Right ventricle myocardium inferior (tissue), 1 donor: ENCODE measurements at places on chromosomes 11 and 22. TPM values are rescaled to one million over a fixed set of nuclear protein-coding genes. Genes with fewer than 3 reads are reported as not detected.

Gene MPEG1
- total RNA-seq = 18.3 TPM

GRCh38 chr22:23534851-23535717 lies 45.0 kb downstream of the IGLL1 start:
- DNase-seq = no peak

- no peak for DNase-seq
Measured at GRCh38 chr11:79959318-79959717, 518.5 kb upstream of the TENM4 start.

- DNase-seq = no peak
Measured at GRCh38 chr11:32307471-32307870, 127.9 kb downstream of the WT1 start.

GRCh38 chr11:72643547-72643946 lies 30.7 kb downstream of the PDE2A start:
- DNase-seq = no peak

GRCh38 chr11:8723711-8724110 lies 41.1 kb downstream of the RPL27A start:
- DNase-seq = no peak

DNA sequence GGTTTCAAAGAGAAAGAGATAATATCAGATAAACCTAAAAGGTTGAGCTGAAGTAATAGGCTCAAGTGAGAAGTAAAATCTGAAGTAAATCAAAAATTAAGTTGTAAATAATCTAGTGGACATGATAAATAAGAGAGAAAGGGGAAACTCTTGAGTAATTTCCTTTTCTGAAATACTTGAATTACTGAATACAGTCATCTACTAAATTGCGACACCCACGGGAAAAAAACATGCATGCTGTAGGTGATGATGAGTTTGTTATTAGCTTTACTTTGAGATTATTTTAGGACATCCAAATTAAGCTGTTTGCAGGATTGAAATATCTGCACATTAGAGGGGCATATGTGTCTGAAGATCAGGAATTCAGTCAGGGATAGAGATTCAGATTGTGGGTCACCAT lies 50.0 kb upstream of the CARD18 start:
- no peak for DNase-seq

GRCh38 chr22:46531581-46532175 lies 5.7 kb downstream of the CELSR1 start:
- no peak for DNase-seq

Gene HTR3B
- not detected for total RNA-seq

DNA sequence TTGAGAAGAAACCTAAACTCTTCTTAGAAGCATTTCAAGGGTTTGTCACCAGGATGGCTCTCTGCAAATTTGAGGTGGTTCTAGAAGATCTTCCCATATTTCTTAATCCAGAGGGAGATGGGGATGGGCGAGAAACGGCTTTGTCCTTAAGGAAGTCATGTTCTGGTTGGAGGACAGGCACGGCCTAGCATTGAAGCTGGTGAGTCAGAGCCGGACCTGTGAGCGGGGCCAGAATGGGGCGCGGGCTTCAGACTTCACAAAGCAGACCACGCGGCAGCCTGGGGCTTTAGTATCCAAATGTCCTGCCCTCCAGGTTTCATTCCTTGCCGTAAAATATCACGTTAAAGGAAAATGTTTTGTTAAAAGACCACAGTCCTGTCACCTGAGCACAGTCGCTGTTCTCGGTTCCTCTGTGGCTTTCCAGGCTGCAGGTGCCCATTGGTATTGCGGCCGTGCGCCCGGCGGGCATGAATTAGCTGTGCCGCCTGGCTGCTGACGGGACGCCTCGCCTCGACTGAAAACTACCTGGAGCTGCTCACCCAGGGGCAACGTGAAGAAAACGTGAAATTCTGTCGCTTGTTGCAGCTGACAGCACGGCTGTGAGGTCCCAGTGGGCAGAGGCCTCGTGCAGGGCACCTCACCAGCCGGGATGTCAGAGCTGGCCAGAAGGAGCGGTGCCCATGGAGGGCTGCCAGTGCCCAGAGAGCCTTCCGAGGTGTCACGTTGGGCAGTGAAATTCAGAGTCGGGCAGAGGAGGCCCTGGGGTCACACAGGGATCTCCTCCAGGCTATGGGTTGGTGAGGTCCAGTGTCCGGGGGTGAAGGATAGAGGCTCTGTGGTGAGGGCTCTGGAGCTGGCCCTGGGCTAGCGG lies 59.0 kb downstream of the LRP5 start:
- DNase-seq = no peak

DNA sequence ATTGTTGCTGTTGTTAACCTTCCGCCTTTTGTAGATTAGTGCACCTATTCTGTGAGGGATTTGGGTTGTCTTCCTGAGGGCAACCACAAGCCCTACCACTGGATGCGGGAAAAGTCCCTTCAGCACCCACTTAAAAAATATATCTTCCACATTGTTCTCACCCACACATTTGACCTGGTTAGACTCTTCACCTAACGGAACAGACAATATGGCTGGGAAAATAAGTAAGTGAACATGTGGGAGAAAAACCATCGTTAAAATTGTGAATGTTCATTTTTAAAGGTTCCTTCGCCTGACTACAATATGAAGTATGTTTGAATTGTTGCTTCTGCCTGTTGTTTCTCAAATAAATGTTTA lies 72.0 kb upstream of the MPEG1 start:
- no peak for DNase-seq

DNA sequence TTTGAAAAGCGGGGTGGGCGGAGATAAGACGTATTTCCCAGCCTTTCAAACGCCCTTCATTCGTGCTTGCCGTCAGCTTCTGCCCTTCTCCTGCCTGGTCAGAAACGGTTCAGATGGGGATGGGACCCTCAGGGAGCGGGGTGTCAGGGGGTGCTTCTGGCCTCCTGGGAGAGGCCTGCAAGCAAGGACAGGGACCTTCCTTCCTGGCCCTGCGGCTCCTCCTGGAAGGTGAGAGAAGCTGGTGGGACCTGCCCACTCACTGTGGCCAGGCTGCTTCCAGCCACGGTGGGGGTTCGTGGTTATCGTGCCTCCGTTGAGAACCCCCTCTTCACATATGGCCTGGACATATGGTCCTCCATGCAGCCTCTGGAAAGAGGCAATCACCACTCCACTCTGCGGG lies 104.6 kb downstream of the MPPED1 start:
- no peak for DNase-seq

GRCh38 chr11:115579181-115579825 lies 75.1 kb upstream of the CADM1 start:
- no peak for DNase-seq

DNA sequence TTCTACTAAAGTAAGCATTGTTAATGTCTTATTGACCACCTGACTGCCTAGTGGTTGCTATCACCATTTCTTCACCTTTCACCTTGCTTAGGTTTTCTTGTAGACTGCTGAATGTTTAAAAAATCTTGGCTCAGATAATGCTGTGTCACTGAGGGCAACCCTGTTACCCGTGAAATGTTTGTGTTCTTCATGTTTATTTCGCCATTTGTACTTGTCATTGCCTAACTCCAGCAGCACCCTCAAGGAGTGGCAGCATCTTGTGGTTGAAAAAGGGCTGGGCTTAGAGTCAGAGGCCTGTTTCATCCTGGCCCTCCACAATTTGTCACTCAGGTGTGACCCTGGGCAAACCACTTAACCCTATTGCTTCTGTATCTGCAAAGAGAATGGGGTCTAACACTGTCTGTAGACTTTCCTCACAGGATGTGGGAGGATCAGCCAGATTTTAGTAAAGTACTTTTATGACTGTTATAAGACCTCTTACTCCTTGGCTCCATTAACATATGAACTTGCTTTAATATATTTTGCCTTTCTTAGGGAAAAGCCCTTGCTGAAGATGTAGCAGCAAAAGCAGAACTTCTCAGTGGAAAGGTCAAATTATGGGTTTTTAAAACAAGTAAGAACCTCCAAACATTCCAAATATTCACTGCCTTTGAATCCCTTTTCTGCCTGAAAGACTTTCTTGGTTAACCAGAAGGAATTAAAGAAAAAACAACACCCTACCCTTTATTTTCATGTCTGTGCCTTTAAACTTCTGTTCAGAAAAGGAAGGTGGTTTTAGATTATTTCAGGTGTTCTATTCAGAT lies 154.5 kb upstream of the C11orf87 start:
- DNase-seq = no peak
